ENCODE measurements at places on chromosomes 5 and 9.

GRCh38 chr9:71642056-71642455 is 126.3 kb downstream of the CEMIP2 start:
- H3K4me3 ChIP-seq, result no peak overlapping the region
- H3K27ac ChIP-seq, result no peak overlapping the region
- peaks cover 1% of the 10 kb centered on the region for H3K4me1 ChIP-seq
- DNase-seq, result no peak
- H3K27me3 ChIP-seq, result no peaks in the 10 kb centered on the region
- no peaks in the 10 kb centered on the region for H3K36me3 ChIP-seq

GRCh38 chr9:116207371-116208111 is 54.0 kb downstream of the PAPPA start:
- no peaks in the 10 kb centered on the region for H3K4me1 ChIP-seq
- H3K4me3 ChIP-seq, result no peak overlapping the region
- H3K27me3 ChIP-seq, result no peaks in the 10 kb centered on the region

- no peaks in the 10 kb centered on the region for H3K27me3 ChIP-seq
- H3K4me3 ChIP-seq, result no peak overlapping the region
- peak; percentile 55 for DNase-seq
- H3K27ac ChIP-seq, result no peak overlapping the region
- no peaks in the 10 kb centered on the region for H3K36me3 ChIP-seq
Measured at GRCh38 chr9:16154521-16155078, 601.8 kb downstream of the CCDC171 start.

DNA sequence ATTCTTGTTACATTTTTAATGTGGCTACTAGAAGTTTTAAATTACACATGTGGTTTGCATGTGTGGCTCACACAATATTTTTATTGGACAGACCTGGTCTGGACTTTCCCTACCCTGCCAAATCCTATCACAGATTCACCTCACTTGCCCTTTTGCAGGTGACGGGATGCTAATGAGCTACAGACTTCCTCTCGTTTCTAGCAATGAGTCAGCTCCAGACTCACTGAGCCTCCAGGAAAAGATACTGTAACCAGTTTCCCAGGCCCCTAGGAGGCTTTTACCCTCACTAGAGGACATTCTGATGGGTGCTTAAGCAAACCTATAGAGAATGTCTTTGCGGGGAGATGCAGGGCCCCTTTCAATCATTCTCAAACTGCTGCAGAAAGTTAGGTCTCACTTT is 135.4 kb downstream of the WDR41 start:
- peaks cover 1% of the 10 kb centered on the region for H3K4me1 ChIP-seq
- H3K36me3 ChIP-seq, result no peaks in the 10 kb centered on the region
- H3K27me3 ChIP-seq, result no peaks in the 10 kb centered on the region
- no peak overlapping the region for H3K27ac ChIP-seq
- no peak overlapping the region for H3K4me3 ChIP-seq
- DNase-seq, result no peak

Measured in ovary (tissue), 10 donors.